ENCODE measurements at places on chromosomes 11 and 22. TPM values are rescaled to one million over a fixed set of nuclear protein-coding genes. Genes with fewer than 3 reads are reported as not detected.

The TRIM34 gene
- total RNA-seq: 21.3 TPM

The DMC1 gene
- 3.2 TPM for total RNA-seq

The HMBS gene
- total RNA-seq: 5.8 TPM

The SLC6A5 gene
- not detected for total RNA-seq

The FAM83F gene
- not detected for total RNA-seq

The CCDC116 gene
- 0.19 TPM for total RNA-seq

The TUBA8 gene
- total RNA-seq: 0.87 TPM

The HNRNPUL2 gene
- total RNA-seq: 14.9 TPM

The OR5J2 gene
- total RNA-seq: not detected

The SEC14L6 gene
- total RNA-seq: 0.12 TPM

The VPS26B gene
- total RNA-seq: 38.2 TPM

The LRRC56 gene
- 0.25 TPM for total RNA-seq

The CHST1 gene
- 1.2 TPM for total RNA-seq

Measured in aortic smooth muscle cell (primary cell).